ENCODE measurements at places on chromosomes 3 and 15. TPM values are rescaled to one million over a fixed set of nuclear protein-coding genes. Genes with fewer than 3 reads are reported as not detected.

DNA sequence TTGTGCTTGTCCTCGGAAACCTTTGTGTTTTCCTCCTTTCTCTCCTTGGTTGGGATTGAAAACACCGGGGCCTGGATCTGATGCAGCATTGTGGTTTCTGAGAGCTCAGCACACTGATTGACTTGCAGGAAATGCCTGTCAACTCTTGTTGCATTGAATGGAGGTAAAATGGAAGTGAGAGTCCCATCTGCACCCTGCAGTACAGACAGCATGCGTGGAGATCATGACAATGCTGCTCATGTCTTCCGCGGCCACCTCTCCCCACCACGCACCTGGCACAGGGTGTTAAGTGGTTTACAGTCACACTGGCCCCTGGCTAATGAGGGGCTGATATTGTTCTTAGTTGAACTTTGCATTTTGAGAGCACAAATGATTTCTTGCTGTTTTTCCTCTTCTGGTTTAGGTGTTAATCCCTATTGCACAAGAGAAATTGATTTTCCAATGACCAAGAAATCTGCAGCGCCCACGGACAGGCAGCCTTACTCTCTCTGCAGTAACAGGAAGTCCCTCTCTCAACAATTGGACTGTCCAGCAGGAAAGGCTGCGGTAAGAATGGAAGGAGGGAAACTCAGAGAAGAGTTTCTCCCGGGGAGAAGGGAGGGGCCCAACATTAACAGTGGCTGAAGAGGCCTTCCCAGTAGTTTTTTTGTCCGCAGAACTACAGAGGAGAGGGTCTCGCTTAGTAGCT, 58.5 kb downstream of the STARD5 start:
- peaks cover 4% of the 10 kb centered on the region for H3K4me1 ChIP-seq
- no peaks in the 10 kb centered on the region for H3K36me3 ChIP-seq
- no peak for DNase-seq
- H3K27ac ChIP-seq, result no peak overlapping the region
- H3K4me3 ChIP-seq, result no peak overlapping the region

DNA sequence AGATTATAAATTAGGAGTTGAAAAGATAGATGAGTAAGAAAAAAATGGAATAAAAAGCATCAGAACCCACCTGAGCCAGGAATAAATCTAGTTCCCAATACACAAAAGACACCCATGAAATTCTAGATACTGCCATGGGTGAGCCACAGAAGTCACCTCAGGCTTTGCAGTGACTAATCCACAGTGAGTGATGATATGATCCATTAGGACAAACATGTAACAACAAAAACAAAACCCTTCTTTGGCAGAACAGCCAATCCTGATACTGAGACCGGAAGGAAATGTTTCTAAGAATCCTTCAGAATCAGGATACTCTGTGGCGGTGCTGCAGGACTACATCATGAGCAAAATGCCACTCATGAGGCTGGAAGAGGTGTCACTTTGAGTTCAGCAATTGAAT, 15.0 kb upstream of the MINDY4B start:
- peaks cover 6% of the 10 kb centered on the region for H3K27me3 ChIP-seq
- no peaks in the 10 kb centered on the region for H3K36me3 ChIP-seq
- H3K27ac ChIP-seq, result no peak overlapping the region
- no peaks in the 10 kb centered on the region for H3K4me1 ChIP-seq

GRCh38 chr15:89679212-89679611, at the start of gene PLIN1:
Gene PLIN1 (minus strand): TSS chr15:89679367. CDS start chr15:89677489, 1,878 bp downstream.
- H3K4me1 ChIP-seq, result no peaks in the 10 kb centered on the region
- no peak for DNase-seq
- H3K27me3 ChIP-seq, result no peaks in the 10 kb centered on the region
- no peak within 1 kb of the TSS for H3K4me3 ChIP-seq

GRCh38 chr3:37346227-37347005, 172.0 kb upstream of the LRRFIP2 start:
- no peaks in the 10 kb centered on the region for H3K4me1 ChIP-seq
- no peak overlapping the region for H3K4me3 ChIP-seq
- no peak for DNase-seq
- no peaks in the 10 kb centered on the region for H3K27me3 ChIP-seq
- no peak overlapping the region for H3K27ac ChIP-seq

- H3K4me1 ChIP-seq, result no peaks in the 10 kb centered on the region
- no peak overlapping the region for H3K4me3 ChIP-seq
- no peak for DNase-seq
- no peak overlapping the region for H3K27ac ChIP-seq
- no peaks in the 10 kb centered on the region for H3K36me3 ChIP-seq
These were observed 13.0 kb upstream of the UBR1 start for GRCh38 chr15:43118829-43119228.

DNA sequence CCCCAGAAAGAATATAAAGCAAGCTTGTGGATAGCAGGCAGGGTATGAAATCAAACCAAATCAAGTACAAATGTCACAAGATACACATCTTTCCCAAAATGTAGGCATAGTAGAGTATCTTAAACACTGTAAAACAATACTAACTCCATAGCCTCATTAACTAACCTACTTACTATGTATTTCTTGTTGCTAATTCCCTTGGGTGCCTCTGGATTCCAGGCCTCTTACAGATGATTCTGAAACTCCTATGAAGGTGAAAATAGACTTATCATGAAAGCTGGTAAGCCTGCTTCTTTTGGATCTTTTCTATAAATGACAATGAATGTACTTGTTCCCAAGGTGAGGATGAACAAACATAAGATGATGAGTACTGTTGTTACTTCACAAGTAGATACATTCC, 93.8 kb downstream of the FRMD5 start:
- H3K27ac ChIP-seq, result no peak overlapping the region
- peaks cover 21% of the 10 kb centered on the region for H3K4me1 ChIP-seq
- H3K4me3 ChIP-seq, result no peak overlapping the region

The TMC3 gene
- total RNA-seq, result not detected

The CYP11A1 gene
- total RNA-seq, result 0.33 TPM

Data from fibroblast of lung (primary cell).